Memory B cell (primary cell): ENCODE measurements at places on chromosomes 1 and 21.

- no peak for DNase-seq
These were observed 2.2 kb upstream of the ATP1A2 start for GRCh38 chr1:160113407-160113806.

DNA sequence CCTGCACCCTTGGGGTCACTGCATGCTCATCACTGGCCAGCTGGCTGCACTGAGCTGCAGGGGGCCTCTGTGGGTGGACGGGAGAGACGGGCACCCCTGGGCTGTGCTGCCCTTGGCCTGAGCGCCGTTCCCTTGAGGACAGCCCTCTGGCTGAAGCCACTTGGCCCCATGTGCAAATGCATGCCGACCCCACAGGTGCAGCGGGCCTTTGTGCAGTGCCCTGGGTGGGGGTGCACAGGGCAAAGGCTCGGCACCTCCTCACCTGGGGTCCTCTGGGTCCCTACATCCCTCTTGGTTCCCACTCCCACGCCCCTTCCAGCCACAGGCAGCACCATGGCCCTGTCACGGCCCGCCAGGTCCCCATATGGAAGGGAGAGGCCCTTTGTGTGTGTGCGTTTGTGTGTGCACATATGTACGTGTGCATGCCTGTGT is 41.3 kb downstream of the COQ8A start:
- no peak for DNase-seq

- no peak for DNase-seq
These were observed 45.8 kb upstream of the C1orf21 start for GRCh38 chr1:184340984-184341383.

- DNase-seq, result peak; percentile 60
These were observed 32.7 kb upstream of the ETV3 start for GRCh38 chr1:157170677-157171515.

DNA sequence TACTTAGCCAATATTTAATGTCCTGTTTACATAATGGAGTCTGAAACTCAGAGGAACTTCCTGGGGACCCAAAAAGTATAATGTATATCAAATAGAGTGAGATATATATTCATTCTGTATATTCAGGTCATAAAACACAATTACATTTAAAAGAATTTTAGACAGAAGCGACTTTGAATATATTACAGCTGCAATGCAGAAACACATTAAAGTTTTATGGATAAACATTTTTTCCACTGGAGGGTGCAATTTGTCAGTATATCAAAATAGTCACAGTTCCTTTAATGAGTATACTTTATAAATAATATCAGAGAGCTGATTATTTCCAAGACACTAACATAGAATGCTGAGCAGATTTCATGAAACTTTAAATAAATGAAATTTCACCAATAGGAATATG is 43.9 kb upstream of the CRB1 start:
- no peak for DNase-seq

DNA sequence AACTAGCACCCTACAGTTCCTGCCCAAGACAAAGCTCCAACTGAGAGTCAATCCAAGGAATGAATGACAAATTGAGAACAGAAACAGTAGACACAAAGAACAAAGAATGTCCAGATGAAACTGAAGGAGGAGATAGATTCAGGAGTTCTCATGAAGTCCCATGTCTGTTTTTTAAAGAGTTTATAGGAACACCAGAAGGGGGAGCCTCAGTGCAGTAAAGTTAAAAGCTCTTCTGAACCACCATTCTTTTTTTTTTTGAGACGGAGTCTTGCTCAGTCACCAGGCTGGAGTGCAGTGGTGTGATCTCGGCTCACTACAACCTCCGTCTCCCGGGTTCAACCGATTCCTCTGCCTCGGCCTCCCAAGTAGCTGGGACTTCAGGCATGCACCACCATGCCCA is 323.6 kb downstream of the MRPL39 start:
- DNase-seq, result no peak

DNA sequence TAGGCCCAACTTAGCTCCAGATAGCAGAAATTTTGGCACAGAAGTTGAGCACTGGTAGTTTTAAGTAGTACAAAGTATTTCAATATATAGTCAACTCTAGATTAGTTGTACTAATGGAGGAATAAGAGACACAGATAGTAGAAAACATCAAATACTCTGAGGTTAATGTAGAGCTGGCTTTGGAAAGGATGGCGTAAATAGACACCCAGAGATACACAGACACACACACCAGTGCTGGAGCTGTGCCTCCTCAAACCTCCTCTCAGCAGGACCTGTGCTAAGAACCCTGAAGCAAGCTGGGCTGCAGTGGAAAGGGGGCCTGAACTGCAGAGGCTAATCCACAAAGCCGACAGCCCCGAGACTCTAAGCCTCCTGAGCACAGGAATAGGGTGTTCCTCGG is 67.0 kb upstream of the EDEM3 start:
- no peak for DNase-seq

GRCh38 chr1:206802401-206802800 is 30.1 kb upstream of the IL10 start:
- DNase-seq, result no peak

DNA sequence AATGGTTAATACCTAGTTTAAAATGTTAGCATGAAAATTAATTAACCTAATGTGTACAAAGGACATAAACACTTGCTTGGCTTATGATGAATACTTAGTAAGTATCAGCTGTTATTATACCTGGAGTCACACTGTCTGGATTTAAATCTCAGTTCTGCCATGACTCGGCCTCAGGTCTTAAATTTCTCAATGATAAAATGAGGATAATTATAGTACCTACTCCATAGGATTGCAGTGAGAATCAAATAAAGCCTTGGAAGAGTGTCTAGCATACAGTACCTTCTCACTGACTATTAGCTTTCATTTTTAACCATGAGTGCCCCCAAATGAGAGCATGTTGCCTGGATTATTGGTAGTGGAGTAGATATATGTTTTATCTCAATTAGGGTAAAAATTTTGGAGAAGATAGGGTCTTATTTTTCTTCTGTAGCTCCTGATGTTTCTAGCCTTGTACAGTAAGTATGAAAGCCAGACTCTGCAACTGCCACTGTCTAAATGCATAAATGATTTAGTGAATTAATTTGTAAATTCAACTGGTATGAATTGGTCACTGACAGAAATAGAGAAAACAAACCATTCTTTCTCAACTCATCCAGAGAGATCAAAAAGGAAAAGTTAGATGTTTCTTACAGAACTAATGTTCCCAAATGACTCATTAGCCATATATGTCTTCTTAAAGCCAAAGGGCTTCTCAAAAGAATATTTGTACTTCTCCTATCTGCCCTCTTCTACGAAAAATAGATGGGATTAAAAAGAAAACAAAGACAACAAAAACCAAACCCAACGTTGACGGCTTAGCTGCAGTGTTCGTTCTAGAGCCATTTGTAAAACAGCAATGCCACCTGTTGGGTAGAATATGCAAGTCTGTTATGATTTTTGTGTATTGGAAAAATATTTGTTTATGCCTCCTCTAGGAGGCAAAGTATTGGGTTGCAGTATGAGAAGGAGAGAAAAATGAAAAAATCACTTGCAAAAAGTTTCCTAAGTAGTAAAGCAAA is 53.8 kb upstream of the MROH9 start:
- no peak for DNase-seq

DNA sequence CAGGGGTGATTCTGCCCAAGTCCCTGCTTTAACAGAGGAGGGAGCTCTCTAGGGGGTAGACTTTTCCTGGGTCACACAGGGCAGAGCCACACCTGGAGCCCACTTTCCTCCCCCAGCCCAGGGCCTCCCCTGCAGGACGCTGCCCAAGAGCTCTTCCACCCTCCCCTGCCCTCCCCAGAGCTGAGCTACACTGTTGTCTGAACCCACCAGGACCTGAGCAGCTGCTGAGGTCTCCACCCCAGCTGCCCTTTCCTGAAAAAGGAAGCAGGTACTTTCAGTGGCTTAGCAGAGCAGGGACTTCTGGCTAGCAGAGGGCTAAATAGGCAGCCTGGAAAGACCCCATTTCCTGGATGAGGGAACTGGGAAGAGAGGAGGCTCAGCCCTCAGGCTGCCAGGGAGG is 169.3 kb upstream of the ETV3 start:
- DNase-seq, result no peak

GRCh38 chr21:42670884-42671283 is 17.5 kb downstream of the PDE9A start:
- no peak for DNase-seq

DNA sequence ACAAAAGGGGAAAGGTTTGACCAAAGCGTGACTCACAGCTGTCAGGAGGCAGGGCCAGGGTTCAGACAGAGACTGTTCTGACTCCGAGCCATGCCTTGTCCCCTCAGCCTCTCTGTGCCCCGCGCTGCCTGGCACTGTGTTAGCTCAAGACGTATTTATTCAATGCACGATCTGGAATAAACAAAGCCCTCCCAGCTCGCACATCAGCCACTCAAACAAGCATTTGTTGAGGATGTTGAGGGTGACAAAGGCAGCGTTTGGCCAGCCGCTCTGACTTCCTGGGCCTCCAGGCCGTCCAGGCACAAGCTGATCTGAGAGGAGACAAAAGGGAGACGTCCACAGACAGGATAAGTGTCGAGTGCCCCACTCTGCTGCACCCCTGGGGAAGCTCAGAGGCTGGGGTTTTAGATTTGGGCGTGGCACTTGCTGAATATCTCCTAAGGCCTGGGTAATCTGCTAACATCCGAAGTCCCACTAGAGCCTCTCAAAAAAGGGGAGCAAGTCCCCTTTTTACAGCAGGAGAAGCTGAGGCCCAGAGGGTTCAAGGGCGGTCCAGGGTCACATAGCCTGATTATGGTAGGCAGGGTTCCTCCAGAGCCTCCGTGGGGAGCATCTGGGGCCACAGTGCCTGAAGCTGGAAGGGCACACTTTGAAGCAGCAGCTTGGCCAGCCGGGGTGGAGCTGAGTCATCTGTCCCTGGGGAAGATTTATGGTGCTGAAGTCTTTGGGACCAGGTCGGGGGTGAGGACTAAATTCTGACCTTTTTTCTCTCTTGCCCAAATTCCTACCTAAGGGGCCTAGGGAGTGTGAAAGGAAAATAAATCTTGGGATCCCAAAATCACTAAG is 95.9 kb downstream of the SPSB1 start:
- DNase-seq, result no peak

GRCh38 chr21:39124681-39125251 is 58.5 kb downstream of the PSMG1 start:
- DNase-seq, result no peak

- peak; percentile 69 for DNase-seq
These were observed 3.8 kb downstream of the FBXO2 start for GRCh38 chr1:11650331-11650991.

- DNase-seq, result no peak
These were observed 239.2 kb downstream of the ATG4C start for GRCh38 chr1:63023171-63023570.

- no peak for DNase-seq
These were observed 5.8 kb downstream of the ATP5PB start for GRCh38 chr1:111454859-111455641.

GRCh38 chr1:46490656-46491442 is 1.2 kb downstream of the DMBX1 start:
- DNase-seq, result no peak

GRCh38 chr1:159040206-159040605 is 30.5 kb downstream of the IFI16 start:
- no peak for DNase-seq

DNA sequence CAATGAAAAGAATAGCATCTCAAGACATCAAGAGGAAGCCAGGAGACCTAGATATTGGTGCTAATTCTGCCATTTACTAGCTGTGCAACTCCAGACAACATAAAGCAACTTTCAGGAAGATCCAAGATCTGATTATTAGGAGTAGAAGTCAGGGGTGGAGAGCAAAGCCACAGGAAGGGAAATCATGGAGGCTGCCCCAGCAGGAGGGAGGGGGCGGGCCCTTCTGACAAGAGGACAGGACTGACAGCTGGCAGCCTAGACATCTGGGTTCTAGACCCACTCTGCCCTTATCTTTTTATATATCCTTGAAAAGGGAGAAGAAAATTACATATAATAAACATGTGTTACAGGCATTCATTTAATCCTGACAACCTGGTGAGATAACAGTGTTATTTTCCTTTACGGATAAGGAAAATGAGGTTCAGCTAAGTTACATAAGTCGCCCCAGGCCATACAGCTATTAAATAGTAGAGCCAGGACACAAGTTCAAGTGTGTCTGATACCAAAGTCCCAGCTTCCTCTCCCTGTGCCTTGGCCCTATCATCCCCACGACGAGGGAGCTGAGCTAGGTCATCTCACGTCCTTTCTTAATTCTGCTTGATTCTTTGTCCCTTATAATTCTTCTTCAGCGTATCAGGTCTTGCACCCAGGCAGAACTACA is 46.6 kb downstream of the ARHGEF11 start:
- DNase-seq, result no peak

GRCh38 chr1:25560788-25561187 is 17.4 kb downstream of the LDLRAP1 start:
- DNase-seq, result no peak

- DNase-seq, result no peak
These were observed 14.5 kb upstream of the KCNA2 start for GRCh38 chr1:110620686-110621085.

DNA sequence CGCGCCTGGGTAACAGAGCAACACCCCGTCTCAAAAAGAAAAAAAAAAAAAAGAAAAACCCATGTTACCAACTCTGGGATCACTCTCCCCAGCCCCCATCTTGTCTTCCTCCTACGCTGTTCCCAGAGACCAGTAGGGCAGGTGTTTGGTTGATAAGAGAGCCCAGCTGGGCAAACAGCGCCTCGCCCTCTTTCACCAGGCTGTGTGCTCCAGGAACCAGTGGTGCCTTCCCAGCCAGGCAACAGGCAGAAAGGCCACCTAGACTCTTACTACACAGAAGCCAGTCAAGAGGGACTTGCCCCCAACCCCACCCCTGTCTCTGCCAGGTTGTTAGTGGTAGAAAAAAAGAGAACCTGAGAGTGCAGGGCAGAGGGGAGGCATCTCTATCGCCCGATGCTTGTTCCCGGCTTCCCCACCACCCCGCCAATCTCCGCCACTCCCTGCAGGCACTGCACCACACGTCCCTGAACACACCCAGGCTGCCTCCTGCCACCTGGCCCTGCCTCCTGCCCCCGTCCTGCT is 14.0 kb upstream of the CTRC start:
- no peak for DNase-seq

DNA sequence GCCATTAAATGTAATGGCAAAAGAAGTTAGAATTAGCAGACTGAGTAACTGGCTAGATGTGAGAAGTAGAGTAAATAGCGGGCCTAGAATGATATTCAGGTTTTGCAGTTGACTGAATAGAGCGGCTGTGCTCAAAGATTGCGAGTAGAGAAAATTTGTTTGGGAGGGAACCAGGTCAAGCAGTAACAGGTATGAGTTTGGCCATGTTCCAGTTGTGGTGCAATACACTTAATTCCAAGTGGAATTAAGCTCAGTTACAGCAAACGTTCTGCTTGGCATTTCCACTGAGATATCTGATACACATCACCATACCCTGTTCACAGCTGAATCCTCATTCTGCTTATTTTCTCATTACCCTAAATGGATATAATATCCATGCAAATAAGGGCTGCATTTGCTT is 1382.9 kb downstream of the MRPL39 start:
- no peak for DNase-seq
